ENCODE measurements at places on chromosomes 6 and 20.

- no peak for DNase-seq
Observed at GRCh38 chr20:44601801-44602204, 19.4 kb downstream of the PKIG start.

DNA sequence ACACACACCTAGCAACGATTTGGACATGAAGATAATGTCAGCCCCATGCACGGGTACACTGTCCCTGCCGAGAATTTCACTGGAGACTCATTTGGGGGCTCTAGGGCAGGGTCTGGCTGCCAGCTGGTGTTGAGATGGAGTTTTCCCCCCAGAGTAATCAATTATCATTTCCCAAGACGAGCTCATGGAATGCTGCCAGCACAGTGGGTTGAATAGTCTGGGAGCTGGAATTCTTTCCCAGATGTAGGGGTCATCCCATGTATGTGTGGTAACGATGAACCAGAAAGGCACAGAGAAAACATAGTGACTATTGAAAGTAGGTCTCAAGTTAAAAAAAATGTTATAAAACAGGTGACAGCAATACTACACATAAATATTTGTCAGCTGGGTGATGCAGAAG is 579.9 kb downstream of the MAFB start:
- DNase-seq, result no peak

GRCh38 chr6:157603314-157603940 is 219.6 kb upstream of the SNX9 start:
- no peak for DNase-seq

DNA sequence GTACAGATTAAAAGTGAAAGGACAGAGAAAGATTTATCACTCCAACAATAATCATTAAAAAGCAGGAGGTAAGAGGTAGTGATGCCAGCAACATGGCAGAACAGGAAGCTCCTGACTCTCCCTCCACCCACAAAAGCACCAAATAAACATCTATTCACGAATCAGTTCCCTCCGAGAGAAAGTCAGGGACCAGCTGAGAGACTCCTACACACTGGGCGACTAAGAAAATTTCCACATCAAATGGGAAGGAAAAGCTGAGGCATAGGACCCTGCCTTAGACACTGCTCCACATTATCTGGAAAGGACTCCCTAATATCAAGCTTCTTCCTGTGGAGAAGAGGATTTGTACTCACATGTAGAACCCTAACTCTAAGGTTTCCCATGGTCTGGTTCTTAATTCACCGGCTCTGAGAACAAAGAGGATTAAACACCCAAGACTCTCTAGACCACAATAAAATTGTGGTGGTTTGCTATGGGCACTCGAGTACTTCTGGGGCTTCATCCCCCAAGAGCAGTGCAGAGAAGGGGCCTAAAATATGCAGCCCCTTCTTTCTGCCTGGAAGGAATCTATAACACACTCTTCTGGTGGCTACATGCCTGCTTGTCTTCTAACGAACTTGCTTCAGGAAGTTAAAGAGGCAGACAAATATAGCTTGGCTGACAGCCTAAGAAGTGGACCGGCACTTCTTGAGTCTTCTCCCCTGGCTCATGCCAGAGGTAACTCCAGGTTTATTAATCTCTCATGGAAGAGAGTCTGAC is 29.4 kb upstream of the ASF1A start:
- DNase-seq, result no peak

- DNase-seq, result no peak
Observed at GRCh38 chr20:57841297-57841866, 131.6 kb upstream of the PMEPA1 start.

DNA sequence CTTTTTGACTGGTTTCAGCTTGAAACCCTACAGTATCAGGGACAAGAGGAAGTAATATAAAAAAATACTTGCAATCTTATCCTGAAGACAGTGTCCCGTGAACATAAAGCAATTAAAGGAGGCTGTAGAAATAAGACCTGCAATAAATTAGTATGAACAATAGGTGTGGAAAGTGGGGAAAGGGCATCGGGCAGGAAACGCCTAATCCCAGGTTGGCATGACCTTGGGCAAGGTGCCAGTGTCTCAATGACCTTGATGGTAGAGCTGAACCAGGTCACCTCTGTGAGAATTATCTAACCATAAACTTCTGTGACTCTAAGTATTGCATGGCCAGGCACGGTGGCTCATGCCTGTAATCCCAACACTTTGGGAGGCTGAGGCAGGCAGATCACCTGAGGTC is 115.2 kb downstream of the LY86 start:
- DNase-seq, result no peak

DNA sequence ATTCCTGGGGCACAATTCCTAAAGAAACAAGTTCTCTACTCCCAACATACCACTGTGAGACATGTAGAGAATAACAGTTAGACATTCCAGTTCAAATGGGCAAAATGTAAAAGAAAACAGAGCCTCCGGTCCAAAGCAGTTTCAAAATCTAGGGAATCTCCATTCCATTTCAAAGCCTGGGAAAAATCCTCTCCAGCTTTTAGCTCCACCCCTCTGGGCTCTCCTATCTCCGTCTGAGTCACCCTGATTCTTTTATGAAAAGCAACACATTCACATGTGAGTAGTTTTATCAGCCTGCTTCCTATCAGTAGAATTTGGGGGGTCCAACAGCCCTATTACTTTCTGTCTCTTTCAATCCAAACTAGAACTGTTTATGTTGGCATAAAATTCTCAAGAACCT is 3.7 kb downstream of the CSNK2A1 start:
- DNase-seq, result no peak

GRCh38 chr6:169534039-169534421 is 167.8 kb downstream of the WDR27 start:
- no peak for DNase-seq

DNA sequence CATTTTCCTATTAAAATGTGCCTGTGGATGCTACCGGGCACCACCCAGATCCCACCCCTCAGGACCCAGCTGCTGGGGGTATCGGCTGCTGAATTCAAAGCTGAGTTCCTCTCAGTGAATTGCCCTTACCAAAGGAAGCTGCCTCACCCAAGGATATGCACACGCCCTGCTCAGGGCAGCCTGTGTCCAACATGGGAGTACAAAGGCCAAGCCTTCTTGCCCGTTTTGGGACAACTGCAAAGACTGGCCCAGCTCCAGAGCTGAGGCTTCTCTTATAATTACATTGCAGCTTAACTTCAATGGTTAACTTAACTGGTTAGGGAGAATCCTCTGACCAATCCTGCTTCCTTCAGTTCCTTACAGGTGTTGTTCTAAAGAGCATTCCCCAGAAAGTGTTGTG is 19.8 kb upstream of the FANCE start:
- DNase-seq, result no peak

DNA sequence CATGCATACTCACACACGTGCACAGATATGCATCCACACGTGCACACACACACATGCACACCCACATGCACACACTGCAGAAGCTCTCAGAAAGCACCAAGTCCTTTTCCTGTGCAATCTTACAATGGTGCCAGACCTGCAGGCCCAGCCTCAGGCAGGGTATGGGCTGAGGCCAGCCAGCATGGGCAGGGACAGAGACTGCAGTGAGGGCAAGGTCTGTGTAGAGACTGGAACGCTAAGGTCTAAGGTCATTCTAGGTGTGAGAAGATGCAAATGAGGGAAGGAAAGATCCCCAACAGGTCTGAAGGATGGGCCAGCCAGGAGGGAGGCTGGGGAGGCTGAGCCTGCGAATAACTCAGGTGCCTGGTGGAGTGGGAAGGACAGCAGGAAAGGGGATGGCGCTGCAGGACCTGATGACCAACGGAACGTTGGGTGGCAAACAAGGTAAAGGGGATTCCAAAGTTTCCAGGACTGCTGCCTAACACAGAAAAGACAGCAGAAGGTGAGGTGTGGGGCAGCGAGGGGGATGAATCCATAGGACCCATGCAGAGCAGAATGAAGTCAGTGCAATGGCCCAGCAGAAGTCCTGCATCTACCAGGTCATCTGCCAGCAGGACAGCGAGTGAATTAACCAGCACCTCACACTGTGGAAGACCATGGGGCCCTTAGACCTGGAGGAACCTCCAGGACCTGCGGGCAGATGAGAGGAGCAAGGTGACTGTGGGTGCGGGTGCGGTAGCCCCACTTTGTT is 67.0 kb downstream of the ABHD12 start:
- DNase-seq, result no peak

GRCh38 chr6:39338397-39338796 is 15.9 kb upstream of the KCNK16 start:
- no peak for DNase-seq

GRCh38 chr20:25199473-25200260 is 4.2 kb downstream of the ENTPD6 start:
- no peak for DNase-seq

DNA sequence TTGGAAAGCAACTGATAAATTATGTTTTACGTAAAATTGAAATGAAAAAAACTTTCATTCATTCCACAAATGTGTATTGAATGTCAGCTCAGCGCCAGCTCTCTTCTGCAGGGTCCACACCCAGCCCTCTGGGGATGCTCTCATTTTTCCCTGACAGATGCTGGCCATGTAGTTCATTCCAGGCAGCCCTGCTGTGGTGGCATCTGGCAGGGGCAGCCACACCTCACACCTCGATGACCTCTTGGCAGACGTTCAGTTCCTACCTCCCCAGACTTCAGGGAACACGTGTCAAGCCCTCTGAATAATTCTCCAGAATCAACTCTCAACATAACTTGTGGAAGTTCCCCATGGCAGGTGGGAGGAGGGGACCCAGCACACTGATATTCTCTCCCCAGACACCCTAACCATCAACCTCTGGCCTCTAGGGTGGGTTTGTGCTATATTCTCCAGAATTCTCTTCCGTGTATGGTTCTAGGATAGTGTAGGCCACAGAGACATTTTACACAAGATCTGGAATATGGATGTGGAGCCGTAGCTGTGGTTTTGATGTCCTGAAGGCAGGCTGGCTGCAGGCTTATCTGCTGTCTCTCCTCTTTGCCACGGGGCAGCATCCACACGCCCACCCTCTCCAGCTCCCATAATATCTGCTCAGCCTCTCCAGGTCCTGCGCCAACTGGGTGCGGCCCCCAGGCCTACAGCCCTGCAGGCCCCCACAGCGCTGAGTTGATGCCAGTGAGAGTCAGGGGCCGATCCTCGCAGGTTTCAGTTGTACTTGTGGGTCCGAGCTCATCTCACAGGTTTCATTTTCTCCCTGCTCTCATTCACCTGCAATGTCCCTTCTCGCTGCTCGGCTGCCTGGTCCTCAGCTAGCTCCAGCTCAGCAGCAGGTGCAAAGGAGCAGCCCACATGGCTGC is 175.8 kb upstream of the ARID1B start:
- DNase-seq, result no peak

- no peak for DNase-seq
Observed at GRCh38 chr6:73263570-73263909, 544 bp upstream of the KHDC1 start.

- DNase-seq, result peak; percentile 38
Observed at GRCh38 chr6:40996591-40997233, 42.3 kb downstream of the UNC5CL start.

- DNase-seq, result peak; percentile 72
Observed at GRCh38 chr20:17854307-17854903, 114.2 kb downstream of the SNX5 start.

GRCh38 chr20:24382331-24382730 is 87.1 kb upstream of the SYNDIG1 start:
- no peak for DNase-seq

GRCh38 chr6:156808287-156808686 is 31.1 kb downstream of the ARID1B start:
- DNase-seq, result no peak

Measured in iPS-NIHi11 (cell line).